ENCODE measurements at places on chromosomes 6 and 20.

- DNase-seq, result no peak
Observed at GRCh38 chr6:39378175-39378959, 55.9 kb upstream of the KCNK16 start.

DNA sequence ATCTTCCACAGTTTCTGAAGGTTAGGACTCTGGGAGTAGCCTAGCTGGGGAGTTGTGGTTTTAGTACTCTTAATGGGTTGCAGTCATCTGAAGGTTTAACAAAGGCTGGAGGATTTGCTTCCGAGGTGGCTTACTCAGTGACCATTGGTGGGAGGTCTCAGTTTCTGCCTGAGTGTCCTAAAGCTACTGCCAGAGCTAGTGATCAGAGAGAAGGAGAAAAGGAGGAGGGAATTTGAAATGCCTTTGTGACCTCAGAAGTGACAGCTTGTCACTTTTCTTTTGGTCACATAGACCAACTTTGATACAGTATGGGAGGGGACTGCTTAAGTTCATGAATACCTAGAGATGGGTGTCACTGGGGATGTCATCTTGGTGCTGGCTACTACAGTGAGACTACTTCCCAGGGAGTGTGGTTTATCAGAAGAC is 41.3 kb downstream of the NCOA3 start:
- no peak for DNase-seq

DNA sequence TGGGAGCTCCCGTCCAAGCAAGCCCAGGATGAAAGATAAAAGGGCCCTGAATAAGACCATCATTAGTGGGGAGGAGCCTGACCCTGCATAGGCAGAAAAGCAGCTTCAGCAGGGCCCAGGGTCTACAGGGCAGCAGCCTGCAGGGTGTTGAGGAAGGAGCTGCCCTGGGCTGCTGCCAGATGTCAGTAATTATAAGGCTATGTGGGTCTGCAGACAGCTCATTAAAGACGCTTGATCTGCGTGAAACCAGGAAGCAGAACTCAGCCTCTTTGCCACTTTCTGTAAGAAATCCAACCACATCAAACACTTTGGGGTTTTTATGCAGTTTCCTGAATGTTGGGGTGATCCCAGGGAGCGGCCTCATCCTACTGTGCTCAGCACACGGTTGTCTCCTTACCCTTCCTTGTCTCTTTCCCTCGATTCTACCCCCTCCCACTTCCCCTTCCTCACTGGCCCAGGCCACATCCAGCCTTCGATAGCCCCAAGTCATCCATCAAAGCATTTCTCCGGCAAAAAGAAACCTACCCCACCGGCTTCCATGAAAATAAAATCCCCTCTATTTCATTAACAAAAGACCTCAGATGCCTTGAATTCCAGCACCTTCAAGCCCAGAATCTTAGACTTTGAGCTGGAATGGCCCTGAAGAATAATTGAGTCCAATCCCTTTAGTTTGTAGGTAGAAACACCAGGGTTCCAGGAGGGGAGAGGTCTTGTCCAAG is 1.0 kb upstream of the TGM6 start:
- DNase-seq, result no peak

DNA sequence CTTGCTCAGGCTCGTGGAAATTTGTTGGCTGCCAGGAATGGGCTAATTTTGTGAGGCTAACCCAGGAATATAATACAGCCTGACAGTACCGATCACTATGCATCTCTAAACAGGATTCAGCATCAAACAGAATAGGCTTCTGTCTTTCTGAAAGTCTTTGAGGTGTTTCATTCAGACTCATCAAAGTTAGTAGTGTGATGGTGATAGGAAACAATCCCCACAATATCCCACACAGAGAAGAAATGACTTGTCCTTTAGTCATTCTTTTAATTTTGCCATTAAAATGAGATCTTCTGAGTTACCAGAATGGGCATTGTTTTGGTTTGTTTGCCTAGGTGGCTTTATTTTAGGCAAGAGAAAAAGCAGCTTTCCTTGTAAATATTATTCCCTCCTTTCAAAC is 54.3 kb downstream of the FAM229B start:
- DNase-seq, result no peak

DNA sequence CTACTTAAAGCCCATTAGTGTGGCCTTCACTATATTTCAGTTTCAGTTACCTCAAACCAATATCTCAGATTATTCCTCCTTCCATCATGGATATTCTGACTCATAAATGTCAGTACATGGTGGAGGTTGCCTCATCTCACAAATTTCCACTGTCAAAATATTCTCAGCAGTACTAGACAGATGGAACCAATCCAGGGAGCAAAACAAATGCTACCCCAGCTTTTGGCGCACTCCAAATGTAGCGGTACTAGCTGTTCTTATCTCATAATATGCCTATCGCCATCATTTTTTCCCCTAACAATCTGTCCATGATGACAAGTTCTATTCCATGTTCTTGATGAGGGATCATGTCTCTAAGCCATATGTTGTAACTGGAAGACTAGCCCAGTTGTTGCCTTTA is 1026.1 kb downstream of the KIF16B start:
- DNase-seq, result no peak

- DNase-seq, result peak; percentile 90
Observed at GRCh38 chr6:33771146-33772081, 17.5 kb downstream of the LEMD2 start.

- no peak for DNase-seq
Observed at GRCh38 chr20:22690000-22690399, 105.6 kb upstream of the FOXA2 start.

- no peak for DNase-seq
Observed at GRCh38 chr6:163001330-163001729, 273.6 kb downstream of the PACRG start.

GRCh38 chr6:150478656-150479545 is 110.1 kb downstream of the IYD start:
- no peak for DNase-seq

DNA sequence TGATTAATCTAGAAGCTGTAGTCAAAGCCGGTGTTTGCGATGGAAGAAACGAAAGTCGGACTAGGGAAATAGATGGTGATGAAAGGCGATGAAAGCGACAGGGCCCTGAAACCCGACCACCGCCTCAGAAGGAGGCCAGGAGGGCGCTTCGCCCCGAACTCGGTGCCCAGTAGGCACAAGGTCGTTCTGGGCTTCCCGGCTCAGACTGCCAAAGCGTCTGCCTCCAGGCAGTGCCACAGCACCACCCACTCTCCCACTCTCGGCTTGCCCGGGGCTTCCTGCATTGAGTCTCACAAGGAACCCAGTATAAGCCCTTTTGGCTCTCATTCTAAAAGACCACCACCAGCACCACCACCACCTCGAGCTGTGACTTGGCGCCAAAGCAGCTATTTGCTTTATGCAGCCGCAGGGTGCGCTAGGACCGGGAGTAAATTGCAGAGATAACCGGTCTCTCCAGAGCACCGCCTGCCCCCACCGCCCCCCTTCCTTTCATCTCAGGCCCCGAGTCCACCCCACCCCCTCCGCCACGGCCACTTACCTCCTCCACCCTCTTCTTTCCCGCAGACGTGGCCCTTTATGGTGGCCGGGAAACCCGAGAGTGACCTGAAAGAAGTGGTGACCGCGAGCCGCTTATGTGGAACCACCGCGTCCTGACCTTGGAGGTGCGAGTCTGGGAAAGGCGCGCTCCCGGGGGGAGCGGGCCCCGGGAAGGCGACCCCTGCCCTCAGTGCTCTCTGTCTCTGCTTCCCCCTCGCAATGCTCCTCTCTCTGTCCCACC is 2.4 kb downstream of the TCF21 start:
- peak; percentile 24 for DNase-seq

- no peak for DNase-seq
Observed at GRCh38 chr6:166433096-166433495, 50.4 kb upstream of the MPC1 start.

DNA sequence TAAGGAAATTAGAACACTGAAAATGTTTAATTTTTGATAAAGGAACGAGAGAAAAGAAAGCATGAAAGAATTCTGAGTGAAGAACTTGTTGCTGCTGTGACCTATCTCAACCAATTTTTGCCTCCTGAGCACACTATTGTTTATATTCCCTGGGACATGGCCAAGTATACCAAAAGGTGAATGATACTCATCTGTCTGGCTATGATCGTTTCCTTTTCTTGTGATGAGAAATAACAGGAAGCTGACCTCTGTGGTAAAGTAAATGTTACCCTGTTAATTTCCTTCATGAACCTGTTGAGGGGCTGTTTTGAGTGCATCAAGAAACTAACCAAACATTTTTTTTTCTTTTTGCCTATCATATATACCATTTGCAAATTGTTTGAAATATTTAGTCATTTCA is 69.1 kb downstream of the FIG4 start:
- no peak for DNase-seq

GRCh38 chr6:33413241-33414120 is 2.7 kb downstream of the PHF1 start:
- no peak for DNase-seq

DNA sequence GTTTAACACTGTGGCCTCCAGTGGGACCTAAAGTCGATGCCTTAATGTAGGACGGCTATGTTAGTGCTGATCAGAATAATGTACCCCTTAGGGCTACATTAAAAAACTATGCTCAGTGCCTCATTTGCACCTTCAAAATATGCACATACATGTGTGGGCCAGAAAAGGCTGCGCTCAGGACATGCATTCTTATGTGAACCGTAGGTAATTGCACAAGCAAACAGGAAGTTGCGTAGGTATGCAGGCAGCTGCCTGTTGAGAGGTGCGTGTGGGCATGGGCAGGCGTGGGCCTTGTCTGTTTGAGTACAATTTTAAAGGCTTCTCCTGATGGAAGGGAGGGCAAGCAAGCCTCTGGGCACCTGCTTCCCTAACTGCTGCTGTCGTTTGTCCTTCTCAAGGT is 116.2 kb upstream of the JAG1 start:
- DNase-seq, result no peak

- DNase-seq, result no peak
Observed at GRCh38 chr6:8844968-8845367, 409.6 kb upstream of the SLC35B3 start.

- no peak for DNase-seq
Observed at GRCh38 chr20:58072695-58073671, 155.5 kb downstream of the ANKRD60 start.

DNA sequence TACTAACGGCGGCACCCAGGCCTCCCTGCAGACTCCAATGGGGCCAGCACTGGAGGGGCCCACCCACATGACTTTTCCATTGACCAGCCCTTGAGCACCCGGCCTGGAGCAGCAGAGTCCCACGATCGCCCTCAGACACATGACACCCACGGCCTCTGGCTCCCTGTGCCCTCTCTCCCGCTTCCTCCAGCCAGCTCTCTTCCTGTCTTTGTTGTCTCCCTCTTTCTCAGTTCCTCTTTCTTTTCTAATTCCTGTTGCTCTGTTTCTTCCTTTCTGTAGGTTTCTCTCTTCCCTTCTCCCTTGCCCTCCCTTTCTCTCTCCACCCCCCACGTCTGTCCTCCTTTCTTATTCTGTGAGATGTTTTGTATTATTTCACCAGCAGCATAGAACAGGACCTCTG is 26.1 kb upstream of the FANCE start:
- no peak for DNase-seq

- no peak for DNase-seq
Observed at GRCh38 chr6:143005816-143006215, 54.9 kb upstream of the AIG1 start.

GRCh38 chr6:1464781-1465370 is 75.5 kb downstream of the FOXF2 start:
- DNase-seq, result no peak

GRCh38 chr6:107574856-107575255 is 84.9 kb downstream of the SOBP start:
- DNase-seq, result no peak

DNA sequence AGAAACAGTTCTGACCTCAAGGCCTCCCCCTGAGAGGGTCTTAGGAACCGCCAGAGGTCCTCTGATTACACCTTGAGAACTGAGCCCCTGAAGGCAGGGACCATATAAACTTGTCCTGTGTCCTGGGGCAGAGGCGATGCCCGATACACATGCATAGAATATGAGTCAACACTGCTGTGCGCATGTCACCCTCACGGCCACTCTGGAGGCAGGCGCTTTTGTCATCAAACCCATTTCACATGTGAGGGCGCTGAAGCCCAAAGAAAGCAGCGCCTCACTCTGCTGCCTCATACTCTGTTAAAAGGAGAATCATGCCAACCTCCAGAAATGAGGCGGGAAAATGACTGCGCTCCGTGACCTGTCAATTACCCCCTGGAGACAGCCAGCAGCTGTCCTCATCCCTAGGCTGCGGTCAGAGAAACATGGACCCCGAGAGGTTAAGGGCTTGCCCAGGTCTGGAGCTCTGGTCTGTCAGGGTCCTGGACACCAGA is 158.3 kb downstream of the GRM4 start:
- no peak for DNase-seq

- DNase-seq, result no peak
Observed at GRCh38 chr6:88933521-88933920, 29.9 kb downstream of the RNGTT start.

DNA sequence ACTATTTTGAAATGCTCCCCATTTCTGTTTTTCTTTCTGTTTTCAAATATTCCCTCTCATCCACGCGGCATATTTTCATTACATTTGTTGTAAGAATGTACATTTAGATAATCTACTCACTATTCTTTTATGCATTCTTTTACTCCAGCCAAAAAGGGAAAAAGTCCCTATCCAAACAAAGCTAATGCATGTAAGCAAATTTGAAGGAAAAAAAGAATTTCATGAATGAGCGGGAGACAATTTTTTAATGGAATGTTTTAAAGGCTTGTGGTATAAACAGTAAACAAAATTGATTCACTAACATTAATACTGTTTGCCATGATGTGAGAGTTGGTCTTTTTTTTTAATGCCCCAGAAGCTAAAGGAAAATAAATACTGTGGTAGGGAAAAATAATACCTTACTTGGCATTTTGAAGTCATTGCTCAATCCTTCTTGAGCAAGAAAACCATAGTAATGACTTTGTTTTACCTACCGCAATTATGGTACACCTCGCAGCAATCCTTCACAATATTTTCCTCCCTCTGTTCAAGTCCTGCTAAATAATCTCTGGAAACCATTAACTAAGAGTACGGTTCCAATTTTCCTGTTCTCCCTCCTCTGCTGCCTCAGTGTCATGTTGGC is 79.0 kb downstream of the BACH2 start:
- no peak for DNase-seq

GRCh38 chr6:40582892-40583291 is 4.3 kb downstream of the LRFN2 start:
- DNase-seq, result no peak

- no peak for DNase-seq
Observed at GRCh38 chr6:166877906-166878305, 78.4 kb downstream of the RNASET2 start.

DNA sequence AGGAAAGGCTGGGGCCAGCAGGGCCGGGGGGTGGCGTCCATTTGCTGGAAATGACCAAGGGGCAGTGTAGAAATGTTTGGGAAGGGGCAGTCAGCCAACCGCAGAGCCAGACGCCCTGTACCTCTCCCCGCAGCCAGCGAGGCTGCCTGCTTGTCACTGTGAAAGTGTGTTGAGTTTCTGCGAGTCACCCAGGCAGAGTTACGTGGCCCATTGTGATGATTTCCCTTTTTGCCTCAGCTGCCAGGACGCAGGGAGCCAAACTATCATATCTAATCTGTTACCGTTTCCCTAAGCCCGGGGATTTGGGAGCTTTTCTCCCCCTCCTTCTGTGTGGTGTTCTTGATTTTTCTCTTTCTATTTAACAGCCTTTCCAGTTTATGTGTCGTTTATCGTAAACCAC is 67.9 kb upstream of the STX16 start:
- no peak for DNase-seq

- no peak for DNase-seq
Observed at GRCh38 chr6:43717389-43717788, 29.8 kb upstream of the MRPS18A start.

- DNase-seq, result no peak
Observed at GRCh38 chr6:53309901-53310300, 38.8 kb downstream of the ELOVL5 start.

GRCh38 chr6:39665861-39666260 is 59.3 kb downstream of the KIF6 start:
- no peak for DNase-seq

- DNase-seq, result no peak
Observed at GRCh38 chr6:17705428-17705777, 1.3 kb downstream of the NUP153 start.
